Colonic mucosa (tissue), 4 donors: ENCODE measurements at places on chromosomes 2 and 18. TPM values are rescaled to one million over a fixed set of nuclear protein-coding genes. Genes with fewer than 3 reads are reported as not detected.
A peak's percentile ranks its signal among the peaks of the same experiment; 100 is the strongest.

The GALNT13 gene
- 0.07 TPM for total RNA-seq

The ITPRID2 gene
- total RNA-seq: 323 TPM

The SKOR2 gene
- total RNA-seq: not detected

The PPP4R3B gene
- 81.1 TPM for total RNA-seq

The FAP gene
- total RNA-seq: 1.8 TPM

The FANCL gene
- total RNA-seq: 15.0 TPM

- no peak for DNase-seq
Observed at GRCh38 chr2:161426455-161426921, 10.4 kb downstream of the TBR1 start.

DNA sequence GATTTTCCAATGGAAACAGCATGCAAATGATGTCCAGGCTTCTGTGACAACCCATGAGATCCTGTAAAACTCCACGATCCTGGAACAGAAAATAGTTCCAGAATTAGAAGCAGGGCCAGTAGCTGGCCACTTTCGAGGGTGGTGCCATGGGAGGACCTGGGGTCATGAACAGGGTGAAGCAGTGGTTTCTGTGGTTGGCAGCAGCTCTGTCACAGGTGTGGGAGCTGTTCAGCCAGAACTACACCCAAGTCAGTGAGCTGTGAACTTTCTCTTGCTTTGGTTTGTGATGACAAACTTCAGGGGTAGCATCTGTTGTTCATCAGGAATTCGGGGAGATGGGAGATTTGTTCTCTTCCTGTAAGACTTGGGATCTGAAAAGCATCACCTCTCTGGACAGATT is 314.4 kb upstream of the NT5C1B start:
- no peak for DNase-seq

DNA sequence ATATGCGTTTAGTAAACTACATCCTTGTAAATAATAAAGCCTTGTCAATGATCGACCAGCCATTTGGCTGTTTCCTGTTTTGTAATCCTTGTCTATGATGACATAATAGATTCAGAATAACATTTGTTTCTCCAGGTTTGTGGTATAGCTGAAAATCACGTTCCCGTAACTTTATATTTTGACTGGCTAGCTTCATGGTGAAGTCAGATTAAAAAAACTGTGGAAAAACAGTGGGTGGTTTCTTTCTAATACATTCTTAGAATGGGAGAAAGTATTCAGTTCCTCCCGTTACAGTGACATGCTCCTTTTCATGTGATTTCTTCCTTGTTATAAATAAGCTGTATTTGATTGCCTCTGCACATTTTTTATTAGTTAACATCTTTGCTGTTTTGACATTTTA is 366.9 kb downstream of the NYAP2 start:
- no peak for DNase-seq

GRCh38 chr2:167335541-167335992 is 447.3 kb downstream of the XIRP2 start:
- peak; percentile 22 for DNase-seq

GRCh38 chr18:10062302-10063300 is 148.8 kb downstream of the VAPA start:
- DNase-seq: no peak

DNA sequence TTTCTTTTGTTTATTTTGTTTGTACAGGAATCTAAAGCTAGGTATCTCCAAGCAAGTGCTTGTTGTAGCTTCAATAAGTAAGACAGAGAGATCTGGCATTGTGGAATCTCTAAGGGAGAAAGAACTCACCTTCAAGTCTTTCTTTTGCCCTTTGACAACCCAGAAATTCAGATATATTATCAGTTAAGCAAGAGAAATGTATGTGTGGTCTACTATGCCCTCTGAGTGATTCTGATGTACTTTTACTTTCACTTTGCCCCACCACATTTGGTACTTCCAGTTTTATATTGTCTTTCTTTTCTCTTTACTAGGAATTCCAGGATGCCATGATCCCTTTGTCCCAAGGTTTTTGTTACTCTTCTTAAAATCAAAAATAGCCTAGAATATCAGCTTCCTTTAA is 259.6 kb upstream of the PIK3C3 start:
- no peak for DNase-seq

DNA sequence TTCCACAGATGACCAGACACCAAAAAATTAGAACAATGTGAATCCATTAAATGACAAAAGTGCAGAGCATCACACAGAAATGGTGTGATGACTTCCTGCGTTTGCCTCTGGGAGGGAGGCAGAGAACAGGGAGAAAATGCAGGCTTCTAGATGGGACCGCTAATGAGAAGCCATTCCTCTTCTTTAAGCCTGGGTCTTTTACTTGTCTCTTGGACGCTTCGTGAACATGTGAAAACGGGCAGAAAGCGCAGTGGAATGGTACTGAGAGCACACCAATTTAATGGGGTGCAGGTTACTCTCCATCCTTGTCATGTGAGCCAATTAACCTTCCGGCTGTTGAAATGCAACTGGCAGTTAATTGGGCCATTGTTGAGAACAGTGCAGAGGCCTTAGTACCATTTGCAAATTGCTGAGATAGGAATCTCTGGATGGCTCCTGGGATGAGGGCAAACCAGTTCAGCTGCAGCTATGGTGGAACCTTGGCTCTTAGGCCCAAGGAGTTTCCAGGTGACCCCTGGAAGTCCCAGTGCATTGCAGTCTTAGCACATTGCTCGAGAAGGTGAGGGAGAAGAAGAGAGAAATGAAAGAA is 210.4 kb upstream of the CXCR4 start:
- DNase-seq: no peak

- no peak for DNase-seq
Observed at GRCh38 chr18:56423626-56424025, 214.8 kb downstream of the TXNL1 start.

- DNase-seq: no peak
Observed at GRCh38 chr2:133642791-133643191, 74.5 kb upstream of the NCKAP5 start.
